Right cardiac atrium (tissue), 5 donors: ENCODE measurements at places on chromosomes 3 and 15.
A peak's percentile ranks its signal among the peaks of the same experiment; 100 is the strongest.

GRCh38 chr15:67906382-67906781 lies 66.5 kb upstream of the RNU6-1 start:
- DNase-seq, result no peak

DNA sequence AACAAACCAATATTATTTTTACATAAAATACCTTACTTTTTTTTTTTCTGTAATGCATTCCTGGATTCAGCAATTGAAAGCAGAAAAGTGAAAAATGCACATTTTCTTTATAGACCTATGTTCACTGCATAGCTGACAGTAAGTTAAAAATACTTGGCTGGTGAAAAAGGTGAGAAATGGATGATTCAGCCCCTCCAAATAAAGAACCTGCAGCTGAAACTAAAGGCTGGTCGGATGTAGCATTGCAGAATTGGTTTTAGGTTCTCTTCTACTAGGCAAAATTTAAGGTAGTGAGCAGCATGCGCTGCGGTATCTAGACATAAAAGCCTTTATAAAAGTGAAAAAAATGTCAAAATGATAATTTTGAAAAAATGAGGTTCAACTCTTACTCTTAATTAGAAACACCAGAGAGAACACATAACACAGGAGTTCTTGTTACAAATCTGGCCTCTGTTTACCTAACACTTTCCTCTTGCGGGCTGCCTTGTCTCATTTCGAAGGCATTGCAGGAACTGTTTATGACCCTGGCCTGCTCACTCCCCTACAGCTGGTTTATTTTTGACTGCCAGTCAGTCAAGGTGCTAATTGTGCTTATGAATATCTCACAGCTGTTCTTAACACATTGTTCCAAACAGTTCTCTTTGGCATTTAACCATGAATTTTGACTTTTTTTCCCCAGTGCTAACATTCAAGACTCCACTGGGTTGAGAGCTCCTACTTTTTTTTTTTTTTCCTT lies 455.4 kb upstream of the TBL1XR1 start:
- no peak for DNase-seq

DNA sequence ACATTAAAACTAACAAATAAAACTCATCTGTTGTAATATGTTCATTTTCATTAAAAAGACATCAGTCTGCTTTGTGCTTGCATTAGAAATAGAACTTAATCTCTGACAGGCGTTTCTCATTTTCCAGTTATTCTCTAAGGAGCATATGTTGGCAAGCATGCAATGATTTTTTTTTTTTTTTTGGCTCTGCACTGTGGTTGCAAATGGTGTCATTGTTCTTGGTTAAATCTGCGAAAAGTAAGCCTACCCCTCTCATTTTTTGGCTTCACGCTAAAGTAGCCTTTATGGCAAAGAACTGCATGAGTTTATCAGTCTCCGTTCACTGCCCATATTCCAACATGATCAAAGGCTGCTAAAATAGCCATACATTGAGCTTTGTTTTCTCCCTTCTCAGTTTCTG lies 403.2 kb downstream of the MECOM start:
- no peak for DNase-seq

GRCh38 chr3:169835533-169835932 lies 22.8 kb upstream of the LRRC34 start:
- DNase-seq, result no peak

GRCh38 chr15:90954712-90955623 lies at the start of gene RCCD1:
Gene RCCD1, plus strand, starts transcription at chr15:90954884. Its CDS starts 1,851 bp downstream, at chr15:90956735.
- DNase-seq, result peak; percentile 99

DNA sequence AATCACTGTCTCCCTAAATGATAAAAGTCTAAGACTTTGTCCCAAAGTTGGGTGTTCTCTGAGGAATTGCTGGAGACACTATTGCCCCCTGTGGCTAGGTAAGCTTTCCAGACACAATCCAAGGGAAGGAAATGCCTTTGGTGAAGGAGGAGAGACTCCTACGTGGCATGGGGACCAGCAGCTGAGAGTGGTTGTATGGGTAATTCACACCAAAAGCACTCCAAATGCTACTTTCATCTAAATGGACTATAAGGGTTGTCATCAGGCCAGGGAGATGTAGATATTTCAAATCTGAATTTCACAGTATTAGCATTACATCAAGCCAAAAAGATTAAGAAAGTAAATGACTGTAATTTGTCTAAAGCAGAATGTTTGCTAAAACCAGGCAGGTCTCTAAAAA lies 400.8 kb upstream of the THBS1 start:
- DNase-seq, result no peak

- DNase-seq, result no peak
Observed at GRCh38 chr3:189419038-189419437, 212.2 kb upstream of the TP63 start.

- no peak for DNase-seq
Observed at GRCh38 chr3:23519314-23520208, 286.2 kb upstream of the UBE2E1 start.

- no peak for DNase-seq
Observed at GRCh38 chr3:151016478-151016795, 43.9 kb upstream of the CLRN1 start.

- DNase-seq, result no peak
Observed at GRCh38 chr3:180980611-180981010, 8.9 kb downstream of the DNAJC19 start.

- DNase-seq, result no peak
Observed at GRCh38 chr15:61726166-61726565, 334.1 kb downstream of the VPS13C start.

DNA sequence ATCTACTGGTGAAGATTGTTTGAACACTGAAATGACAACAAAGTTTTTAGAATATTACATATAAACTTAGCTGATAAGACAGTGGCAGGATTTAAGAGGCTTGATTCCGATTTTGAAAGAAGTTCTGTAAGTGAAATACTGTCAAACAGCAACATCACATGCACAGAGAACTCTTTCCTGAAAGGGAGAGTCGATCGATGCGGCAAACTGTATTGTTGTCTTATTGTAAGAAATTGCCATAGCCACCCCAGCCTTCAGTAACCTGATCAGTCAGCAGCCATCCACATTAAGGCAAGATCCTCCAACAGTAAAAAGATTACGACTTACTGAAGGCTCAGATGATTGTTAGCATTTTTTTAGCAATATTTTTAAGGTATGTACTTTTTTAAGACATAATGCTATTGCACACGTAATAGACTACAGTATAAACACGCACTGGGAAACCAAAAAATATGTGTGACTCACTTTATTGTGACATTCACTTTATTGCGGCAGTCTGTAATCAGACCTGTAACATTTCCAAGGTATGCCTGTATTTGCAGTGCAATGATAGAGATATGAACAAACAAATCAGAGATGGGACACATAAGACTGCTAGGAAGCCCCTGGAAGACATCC lies 225.6 kb upstream of the UBE2E1 start:
- DNase-seq, result no peak

DNA sequence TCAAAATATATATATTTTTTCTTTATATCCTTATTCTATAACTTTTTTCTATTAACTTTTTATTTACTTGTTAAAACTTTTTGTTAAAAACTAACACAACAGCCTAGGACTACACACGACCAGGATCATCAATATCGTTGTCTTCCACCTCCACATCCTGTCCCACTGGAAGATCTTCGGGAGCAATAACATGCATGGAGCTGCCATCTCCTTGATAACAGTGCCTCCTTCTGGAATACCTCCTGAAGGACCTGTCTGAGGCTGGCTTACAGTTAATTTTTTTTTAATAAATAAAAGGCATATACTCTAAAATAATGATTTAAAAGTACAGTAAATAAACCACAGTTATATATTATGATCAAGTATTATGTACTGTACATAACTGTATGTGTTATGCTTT lies 58.9 kb downstream of the SFMBT1 start:
- DNase-seq, result no peak

- no peak for DNase-seq
Observed at GRCh38 chr15:62888623-62889022, 153.9 kb upstream of the TPM1 start.

DNA sequence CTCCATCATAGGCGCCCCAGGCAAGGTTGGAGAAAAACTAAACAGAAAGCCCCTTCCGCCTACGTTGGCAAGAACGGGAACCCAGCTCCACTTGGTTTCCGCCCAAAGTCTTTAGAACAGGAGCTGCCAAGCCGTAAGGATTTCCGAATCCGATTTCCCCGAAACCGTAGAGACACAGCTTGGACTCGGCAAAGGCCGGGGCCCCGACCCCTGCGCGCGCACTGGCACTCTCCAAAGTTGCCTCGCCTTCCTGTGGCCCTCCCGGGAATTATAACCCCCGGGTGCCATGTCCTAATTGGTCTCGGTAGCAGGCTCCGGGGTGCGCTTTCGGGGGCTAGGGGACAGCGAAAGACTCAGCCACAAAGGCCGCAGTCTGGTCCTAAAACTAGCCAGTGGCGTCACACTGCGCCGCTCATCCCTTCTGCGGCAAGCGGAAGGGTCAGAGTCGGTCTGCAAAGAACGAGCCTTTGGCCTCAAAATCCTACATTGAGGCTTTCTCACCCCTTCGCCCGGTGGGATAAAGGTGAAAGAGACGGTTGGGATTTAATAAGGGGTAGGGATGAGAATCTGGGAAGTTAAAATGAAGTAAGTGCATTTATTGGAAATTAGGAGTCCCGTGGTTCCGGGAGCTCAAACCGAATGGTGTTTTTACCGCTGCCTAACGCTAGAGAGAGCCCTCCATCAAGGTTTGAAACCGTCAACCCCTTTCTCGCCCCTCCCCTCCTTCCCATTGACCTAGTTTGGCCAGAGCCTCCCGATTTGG lies 6.8 kb downstream of the BCL6 start:
- DNase-seq, result peak; percentile 88

DNA sequence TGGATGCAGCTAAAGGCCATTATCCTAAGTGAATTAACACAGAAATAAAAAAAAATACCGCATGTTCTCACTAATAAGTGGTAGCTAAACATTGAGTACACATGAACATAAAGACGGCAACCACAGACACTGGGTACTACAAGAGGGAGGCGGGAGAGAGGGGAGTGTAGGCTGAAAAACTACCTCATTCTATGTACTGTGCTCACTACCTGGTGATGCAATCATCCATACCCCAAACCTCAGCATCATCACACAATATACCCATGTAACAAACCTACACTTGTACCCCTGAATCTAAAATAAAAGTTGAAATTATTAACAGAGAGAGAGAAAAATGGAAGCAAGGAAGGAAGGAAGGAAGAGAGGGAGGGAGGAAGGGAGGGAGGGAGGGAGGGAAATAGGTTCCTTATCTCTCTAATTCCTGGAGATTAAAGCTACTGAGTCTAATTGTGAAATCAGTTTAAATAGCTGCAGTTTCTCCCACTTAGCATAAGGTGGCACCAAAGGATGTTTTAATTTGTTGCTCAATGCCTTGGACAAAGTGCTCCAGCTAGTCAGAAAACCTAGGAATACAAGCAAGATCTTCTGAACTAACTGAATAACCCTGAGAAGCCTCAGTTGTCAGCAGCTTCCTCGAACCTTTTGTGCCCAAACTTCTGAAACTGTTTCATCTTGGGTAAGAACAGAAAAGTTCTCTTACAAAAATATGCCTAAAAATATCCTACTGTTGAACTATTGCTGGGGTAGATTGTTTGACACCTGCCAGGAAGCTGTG lies 79.4 kb upstream of the ATP11B start:
- no peak for DNase-seq

DNA sequence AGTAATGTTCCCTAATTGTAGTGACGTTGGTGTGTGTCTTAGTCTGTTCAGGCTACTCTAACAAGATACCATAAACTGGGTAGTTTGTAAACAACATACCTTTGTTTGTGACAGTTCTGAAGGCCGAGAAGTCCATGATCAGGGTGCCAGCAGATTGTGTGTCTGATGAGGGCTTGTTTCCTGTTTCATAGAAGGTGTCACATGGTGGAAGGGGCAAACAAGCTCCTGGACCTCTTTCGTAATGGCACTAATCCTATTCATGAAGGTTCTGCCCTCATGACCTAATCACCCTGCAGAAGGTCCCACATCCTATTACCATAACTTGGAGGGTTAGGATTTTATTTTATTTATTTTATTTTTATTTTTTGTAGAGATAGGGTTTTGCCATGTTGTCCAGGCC lies 11.1 kb downstream of the ATXN7 start:
- no peak for DNase-seq

GRCh38 chr3:29536016-29536758 lies 255.3 kb downstream of the RBMS3 start:
- no peak for DNase-seq

DNA sequence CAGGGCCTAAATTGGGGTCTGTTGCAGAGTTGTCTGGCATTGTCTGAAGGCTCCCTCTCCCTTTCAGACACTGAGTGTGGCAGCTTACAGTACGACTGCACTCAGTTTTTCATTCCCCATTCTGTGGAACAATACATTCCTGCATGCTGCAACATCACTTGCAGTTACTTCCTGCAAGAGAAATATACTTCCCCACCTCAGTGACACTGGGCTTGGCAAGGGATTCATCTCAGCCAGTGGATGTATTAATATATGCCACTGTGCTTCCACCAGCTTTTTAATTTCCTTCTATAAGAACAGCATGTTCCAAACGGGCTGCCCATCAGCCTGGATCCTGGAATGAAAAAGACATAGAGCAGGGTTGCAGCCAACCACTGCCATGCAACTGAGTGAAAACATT lies 23.1 kb downstream of the B3GALNT1 start:
- peak; percentile 22 for DNase-seq

GRCh38 chr15:38085931-38086568 lies 151.6 kb downstream of the TMCO5A start:
- DNase-seq, result no peak

- DNase-seq, result no peak
Observed at GRCh38 chr3:41198046-41198445, 1.3 kb upstream of the CTNNB1 start.

- DNase-seq, result no peak
Observed at GRCh38 chr15:99677540-99678134, 55.6 kb downstream of the LYSMD4 start.

GRCh38 chr3:46541835-46542234 lies 24.3 kb downstream of the LRRC2 start:
- no peak for DNase-seq

GRCh38 chr15:39478996-39479395 lies 101.9 kb upstream of the THBS1 start:
- DNase-seq, result no peak

DNA sequence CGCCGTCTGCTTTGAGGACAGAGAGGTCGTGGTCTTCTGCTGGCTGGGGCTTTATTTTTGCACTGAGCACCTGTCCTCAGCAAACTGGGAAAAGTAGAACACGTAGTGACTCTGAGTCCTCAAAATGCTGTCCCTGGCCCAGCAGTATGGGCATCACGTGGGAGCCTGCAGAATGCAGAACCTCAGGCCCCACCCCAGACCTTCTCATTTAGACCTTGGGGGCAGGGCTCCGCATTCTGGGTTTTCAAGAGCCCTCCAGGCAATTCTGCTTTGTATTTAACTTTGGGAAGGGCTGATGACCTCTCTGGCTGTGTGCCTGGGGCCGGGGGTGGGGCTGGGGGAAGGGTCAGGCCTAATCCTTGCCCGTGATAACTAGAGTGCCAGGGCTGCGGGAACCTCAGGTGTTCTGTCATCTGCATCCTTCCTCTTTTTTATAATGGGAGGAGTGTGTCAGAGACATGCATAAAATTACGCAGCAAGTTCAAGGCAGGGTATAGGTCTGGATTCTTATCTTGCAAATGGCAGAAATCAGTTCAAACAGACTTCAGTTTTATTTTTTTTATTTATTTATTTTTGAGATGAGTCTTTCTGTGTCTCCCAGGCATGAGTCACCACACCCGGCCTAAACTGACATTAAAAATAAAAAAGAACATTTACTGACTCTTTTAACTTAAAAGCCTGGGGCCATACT lies 11.1 kb downstream of the SLC6A6 start:
- DNase-seq, result no peak
